ENCODE measurements at places on chromosomes 1 and 21. TPM values are rescaled to one million over a fixed set of nuclear protein-coding genes. Genes with fewer than 3 reads are reported as not detected.

MAP3K21 gene
- total RNA-seq: 1.8 TPM

DNA sequence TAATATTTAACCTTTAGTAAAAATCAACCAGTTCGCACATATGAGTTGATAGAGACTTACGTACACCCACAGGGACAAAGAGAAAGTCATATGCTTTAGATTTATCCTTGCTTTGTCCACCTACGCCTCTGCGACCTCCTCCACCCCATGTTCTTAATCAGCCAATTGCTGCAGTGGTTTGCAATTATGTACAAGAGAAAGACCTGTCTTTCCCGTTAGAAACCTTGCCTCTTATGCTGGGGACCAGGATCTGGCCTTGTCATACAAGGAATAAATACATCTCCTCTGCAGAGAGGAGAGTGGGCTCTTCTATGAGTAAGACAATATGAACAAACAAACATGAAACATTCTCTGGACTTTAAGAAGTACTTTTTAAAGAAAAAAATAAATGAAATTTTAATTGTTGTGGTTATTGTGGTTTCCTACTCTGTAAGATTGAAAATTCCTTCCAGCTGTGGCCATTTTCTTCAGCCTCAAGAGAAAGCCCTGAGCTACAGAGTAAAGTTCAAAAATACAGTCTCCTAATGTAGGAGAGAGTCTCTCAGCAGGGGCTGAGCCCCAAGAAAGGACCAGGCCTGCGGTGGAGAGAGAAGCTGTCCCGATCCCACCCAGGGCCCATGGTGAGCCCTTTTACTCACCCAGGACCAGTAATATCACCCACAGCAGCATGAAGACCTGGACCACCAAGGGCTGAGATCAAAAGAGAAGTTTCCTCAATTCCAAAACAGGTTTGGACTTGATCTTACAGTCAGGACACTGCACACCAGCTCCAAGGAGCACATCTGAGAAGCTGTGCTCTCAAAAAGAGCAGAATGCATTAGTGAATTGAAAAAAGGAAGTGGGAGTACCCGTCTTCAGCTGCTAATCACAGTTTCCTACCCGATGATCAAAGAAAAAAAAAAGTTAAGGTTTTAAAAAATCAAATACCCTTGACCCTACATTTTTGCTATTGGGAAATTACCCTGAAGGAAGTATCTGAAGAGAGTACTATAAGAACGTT, at the start of gene FCRL5:
TSS of gene FCRL5 (minus strand) at position 822 of the 1,000 bp plus-strand sequence. CDS start at position 669, 153 bp downstream.
- H3K36me3 ChIP-seq: no peaks in the 10 kb centered on the region
- H3K27me3 ChIP-seq: peaks cover 7% of the 10 kb centered on the region
- H3K27ac ChIP-seq: no peak within 1 kb of the TSS
- DNase-seq: no peak

- peaks cover 13% of the 10 kb centered on the region for H3K27me3 ChIP-seq
- no peaks in the 10 kb centered on the region for H3K36me3 ChIP-seq
- no peak overlapping the region for H3K27ac ChIP-seq
- no peak overlapping the region for H3K4me3 ChIP-seq
These were observed 94.8 kb upstream of the KIAA0040 start for GRCh38 chr1:175287377-175287776.

RXRG gene
- not detected for total RNA-seq

SHISAL2A gene
- total RNA-seq: 9.0 TPM

DNA sequence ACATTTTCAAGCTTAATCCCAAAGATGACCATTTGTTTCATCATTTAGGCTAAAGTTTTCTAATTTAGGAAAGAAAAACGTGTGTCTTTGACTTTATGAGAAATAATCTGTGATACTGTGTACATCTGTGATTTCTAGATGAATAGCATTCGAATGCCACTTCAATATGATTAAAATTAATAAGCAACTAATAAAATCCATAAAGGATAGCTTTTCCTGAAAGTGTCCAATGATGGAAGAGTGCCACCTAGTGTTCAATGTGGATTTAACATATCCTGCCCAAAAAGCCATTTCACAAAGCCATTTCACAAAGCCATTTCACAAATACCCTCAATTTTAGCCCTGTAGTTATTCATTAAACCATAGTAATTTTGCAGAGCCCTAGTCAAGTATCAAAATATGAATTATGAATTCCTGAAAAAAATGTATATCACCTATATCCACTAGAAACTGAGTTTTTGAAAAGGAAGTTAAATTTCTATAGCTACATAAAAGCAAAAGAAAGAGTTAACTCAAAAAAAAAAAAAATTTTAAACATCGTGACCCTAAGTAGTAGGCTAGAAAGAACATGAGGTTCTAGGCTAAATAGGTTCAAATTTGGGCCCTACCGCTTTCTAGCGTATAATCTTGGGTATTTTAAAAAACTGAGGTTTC, 19.1 kb downstream of the NME7 start:
- peaks cover 15% of the 10 kb centered on the region for H3K4me1 ChIP-seq
- H3K27ac ChIP-seq: no peak overlapping the region
- no peak overlapping the region for H3K4me3 ChIP-seq
- DNase-seq: peak; percentile 27
- peaks cover 1% of the 10 kb centered on the region for H3K36me3 ChIP-seq

DNA sequence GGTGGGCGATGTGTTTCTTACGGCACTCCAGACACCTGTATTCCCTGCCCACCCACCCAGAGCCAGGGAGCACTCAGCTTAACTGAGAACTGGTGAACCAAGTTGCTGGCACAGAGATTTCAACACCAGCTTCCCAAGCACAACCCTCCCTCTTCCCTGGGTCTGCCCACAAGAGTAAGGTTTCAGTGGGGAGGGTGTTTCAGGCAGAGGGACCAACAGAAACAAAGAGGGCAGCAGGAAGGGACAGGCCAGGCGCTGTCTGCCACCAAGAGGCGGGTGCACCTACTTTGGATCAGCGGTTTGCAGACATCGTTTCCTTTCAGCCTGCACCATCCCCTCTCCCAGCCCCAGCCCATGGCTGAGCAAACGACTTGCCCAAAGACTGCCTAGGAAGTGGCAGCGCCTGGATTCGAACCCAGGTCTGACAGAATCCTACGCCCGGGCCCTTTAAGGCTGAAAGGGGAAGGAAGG, 21.9 kb upstream of the ALDH4A1 start:
- H3K36me3 ChIP-seq: peaks cover 9% of the 10 kb centered on the region
- H3K4me1 ChIP-seq: peaks cover 57% of the 10 kb centered on the region
- no peak for DNase-seq
- no peak overlapping the region for H3K27ac ChIP-seq
- H3K4me3 ChIP-seq: peak overlapping the region; percentile 50
- H3K27me3 ChIP-seq: no peaks in the 10 kb centered on the region

HSD3B2 gene
- total RNA-seq: not detected

DESI2 gene
- total RNA-seq: 41.0 TPM

- peaks cover 22% of the 10 kb centered on the region for H3K27me3 ChIP-seq
- H3K4me3 ChIP-seq: peak overlapping the region; percentile 40
- H3K27ac ChIP-seq: no peak overlapping the region
These were observed 4.9 kb upstream of the MAPKAPK2 start for GRCh38 chr1:206679738-206680211.

LSS gene
- 22.4 TPM for total RNA-seq

WNT2B gene
- total RNA-seq: 0.29 TPM

DNA sequence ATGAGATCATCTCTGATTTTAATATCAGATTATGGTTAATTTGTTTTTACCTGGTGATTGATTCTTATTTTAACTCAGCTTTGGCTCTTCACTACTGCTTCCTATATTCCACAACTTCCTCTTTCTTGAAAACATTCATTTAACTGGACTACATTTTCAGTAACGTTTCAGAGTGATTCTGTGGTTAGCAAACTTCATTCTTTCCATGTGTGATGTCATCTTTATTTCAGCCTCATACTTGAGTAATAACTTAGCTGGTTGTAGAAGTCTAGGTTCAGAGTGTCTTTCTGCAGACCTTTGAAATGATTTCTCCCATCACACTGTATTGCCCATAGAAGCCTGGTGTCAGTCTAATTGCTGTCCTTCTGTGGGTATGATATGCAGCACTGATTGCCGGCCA, 36.0 kb upstream of the SLC35F3 start:
- DNase-seq: no peak
- no peaks in the 10 kb centered on the region for H3K36me3 ChIP-seq
- no peak overlapping the region for H3K27ac ChIP-seq
- H3K27me3 ChIP-seq: no peaks in the 10 kb centered on the region

MRAP gene
- total RNA-seq: not detected

DNA sequence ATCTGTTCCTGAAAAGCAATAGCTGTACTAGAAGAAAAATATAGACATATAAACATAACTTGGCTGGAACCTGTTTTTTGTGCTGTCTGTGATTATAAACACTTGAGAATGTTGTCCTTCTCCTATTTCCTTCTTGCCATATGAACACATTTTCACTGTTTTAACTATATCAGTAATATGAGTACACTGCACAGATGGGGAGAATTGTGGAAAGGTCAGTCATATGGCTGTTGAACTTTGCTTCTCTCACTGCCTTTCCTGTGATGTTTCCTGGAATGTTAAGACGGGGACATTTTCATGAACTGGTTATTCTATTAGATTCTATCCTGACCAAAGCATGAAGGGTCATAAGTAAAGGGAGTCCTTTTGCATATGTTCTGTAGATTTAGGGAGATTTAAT, 24.9 kb downstream of the HMCN1 start:
- H3K27ac ChIP-seq: no peak overlapping the region
- no peaks in the 10 kb centered on the region for H3K4me1 ChIP-seq
- H3K36me3 ChIP-seq: no peaks in the 10 kb centered on the region
- peaks cover 29% of the 10 kb centered on the region for H3K27me3 ChIP-seq
- H3K4me3 ChIP-seq: no peak overlapping the region

GPR25 gene
- not detected for total RNA-seq

- no peaks in the 10 kb centered on the region for H3K36me3 ChIP-seq
- DNase-seq: no peak
- no peak overlapping the region for H3K27ac ChIP-seq
These were observed 5.6 kb upstream of the ATP1A1 start for GRCh38 chr1:116367256-116367945.

- H3K27ac ChIP-seq: no peak overlapping the region
- H3K36me3 ChIP-seq: peaks cover 4% of the 10 kb centered on the region
- H3K4me3 ChIP-seq: no peak overlapping the region
- DNase-seq: no peak
- no peaks in the 10 kb centered on the region for H3K27me3 ChIP-seq
- peaks cover 5% of the 10 kb centered on the region for H3K4me1 ChIP-seq
These were observed 132.2 kb downstream of the TIAM1 start for GRCh38 chr21:31211836-31212235.

- DNase-seq: peak; percentile 65
- no peak overlapping the region for H3K4me3 ChIP-seq
- H3K27me3 ChIP-seq: no peaks in the 10 kb centered on the region
- peaks cover 10% of the 10 kb centered on the region for H3K36me3 ChIP-seq
These were observed 19.3 kb downstream of the SH2D2A start for GRCh38 chr1:156797212-156797871.

GRCh38 chr21:33266789-33267135, 595 bp downstream of the IL10RB start:
- DNase-seq: peak; percentile 37
- H3K27me3 ChIP-seq: no peaks in the 10 kb centered on the region
- H3K36me3 ChIP-seq: peaks cover 39% of the 10 kb centered on the region

CDA gene
- total RNA-seq: not detected

GRCh38 chr1:225998560-225999226, 450 bp downstream of the SDE2 start:
- H3K4me3 ChIP-seq: peak overlapping the region; percentile 98
- no peaks in the 10 kb centered on the region for H3K27me3 ChIP-seq
- peaks cover 11% of the 10 kb centered on the region for H3K36me3 ChIP-seq
- DNase-seq: no peak

GRCh38 chr21:31732597-31733550, 956 bp upstream of the SCAF4 start:
- no peaks in the 10 kb centered on the region for H3K36me3 ChIP-seq
- no peaks in the 10 kb centered on the region for H3K4me1 ChIP-seq
- H3K27me3 ChIP-seq: no peaks in the 10 kb centered on the region
- DNase-seq: peak; percentile 39
- H3K27ac ChIP-seq: no peak overlapping the region

- H3K4me3 ChIP-seq: peak overlapping the region; percentile 35
- H3K4me1 ChIP-seq: peaks cover 75% of the 10 kb centered on the region
- peak overlapping the region; percentile 5 for H3K27ac ChIP-seq
- DNase-seq: no peak
- no peaks in the 10 kb centered on the region for H3K27me3 ChIP-seq
These were observed 12.8 kb downstream of the OTUD7B start for GRCh38 chr1:149997585-149998262.

- peaks cover 47% of the 10 kb centered on the region for H3K27me3 ChIP-seq
- H3K36me3 ChIP-seq: no peaks in the 10 kb centered on the region
- no peak for DNase-seq
These were observed 18.8 kb downstream of the TNFRSF25 start for GRCh38 chr1:6447016-6447817.

- H3K27ac ChIP-seq: peak overlapping the region; percentile 88
- peaks cover 60% of the 10 kb centered on the region for H3K4me1 ChIP-seq
- peak overlapping the region; percentile 63 for H3K4me3 ChIP-seq
- peaks cover 18% of the 10 kb centered on the region for H3K36me3 ChIP-seq
- H3K27me3 ChIP-seq: no peaks in the 10 kb centered on the region
- no peak for DNase-seq
These were observed 27.8 kb downstream of the ECE1 start for GRCh38 chr1:21262293-21263051.

DPT gene
- total RNA-seq: not detected

DNA sequence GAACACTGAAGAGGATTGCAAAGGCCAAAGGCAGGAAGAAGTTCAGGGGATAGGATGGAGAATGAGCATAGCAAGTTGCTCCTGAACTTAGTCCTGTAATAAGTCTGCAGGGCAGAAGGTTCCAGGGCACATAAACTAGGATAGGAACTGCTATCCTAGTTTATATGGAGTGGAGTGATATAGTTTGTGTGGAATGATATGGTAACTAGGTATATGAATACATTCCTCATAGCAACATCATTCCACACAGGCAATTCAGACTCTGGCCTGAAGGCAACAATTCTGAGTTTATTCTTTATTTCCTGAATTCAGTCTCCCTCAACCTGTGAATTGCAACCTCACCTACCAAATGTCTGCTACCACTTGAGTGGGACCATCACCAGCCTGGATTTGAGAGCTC, 154.9 kb upstream of the GREM2 start:
- H3K4me1 ChIP-seq: no peaks in the 10 kb centered on the region
- no peaks in the 10 kb centered on the region for H3K27me3 ChIP-seq
- H3K36me3 ChIP-seq: no peaks in the 10 kb centered on the region

GRCh38 chr1:225772323-225772768, 5.3 kb upstream of the SRP9 start:
- H3K36me3 ChIP-seq: peaks cover 2% of the 10 kb centered on the region
- peak; percentile 24 for DNase-seq
- no peaks in the 10 kb centered on the region for H3K27me3 ChIP-seq
- no peak overlapping the region for H3K27ac ChIP-seq
- no peak overlapping the region for H3K4me3 ChIP-seq
- H3K4me1 ChIP-seq: no peaks in the 10 kb centered on the region

AMY1A gene
- total RNA-seq: not detected

DNA sequence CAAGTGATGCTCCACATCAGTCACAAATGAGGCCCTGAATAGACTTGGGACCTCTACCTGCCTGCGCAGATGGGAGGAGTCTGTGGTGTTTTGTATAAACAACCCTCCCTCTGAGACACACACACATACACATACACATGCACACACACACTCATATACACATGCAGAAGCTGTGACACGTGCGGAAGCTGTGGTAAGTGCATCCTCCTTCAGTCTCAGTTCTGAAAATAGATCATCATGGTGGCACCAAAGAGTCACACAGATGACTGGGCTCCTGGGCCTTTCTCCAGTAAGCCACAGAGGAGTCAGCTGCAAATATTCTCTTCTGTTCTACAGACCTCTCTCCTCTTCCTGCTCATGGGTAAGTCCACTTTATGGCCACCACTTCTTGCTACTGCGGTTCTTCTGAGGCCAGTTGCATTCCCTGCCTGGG, at the start of gene LY9:
TSS of gene LY9 (plus strand) at position 224 of the 433 bp plus-strand sequence. CDS start at position 238, 14 bp downstream.
- peaks cover 4% of the 10 kb centered on the region for H3K36me3 ChIP-seq
- no peaks in the 10 kb centered on the region for H3K27me3 ChIP-seq
- peak; percentile 85 for DNase-seq
- peak within 1 kb of the TSS; percentile 84 for H3K27ac ChIP-seq
- H3K4me3 ChIP-seq: peak within 1 kb of the TSS; percentile 93
- peaks cover 70% of the 10 kb centered on the region for H3K4me1 ChIP-seq

OR2T27 gene
- not detected for total RNA-seq

PERM1 gene
- not detected for total RNA-seq

Data from activated T-cell treated with anti-CD3 and anti-CD28 coated beads, Interleukin-2, amount 50 U/mL, for 72 hours (primary cell).